ENCODE measurements at places on chromosomes 12 and 14.

GRCh38 chr12:107287436-107288413 lies 194.4 kb upstream of the CRY1 start:
- DNase-seq: no peak

- DNase-seq: no peak
These were observed 893.3 kb upstream of the MDGA2 start for GRCh38 chr14:48568688-48569087.

DNA sequence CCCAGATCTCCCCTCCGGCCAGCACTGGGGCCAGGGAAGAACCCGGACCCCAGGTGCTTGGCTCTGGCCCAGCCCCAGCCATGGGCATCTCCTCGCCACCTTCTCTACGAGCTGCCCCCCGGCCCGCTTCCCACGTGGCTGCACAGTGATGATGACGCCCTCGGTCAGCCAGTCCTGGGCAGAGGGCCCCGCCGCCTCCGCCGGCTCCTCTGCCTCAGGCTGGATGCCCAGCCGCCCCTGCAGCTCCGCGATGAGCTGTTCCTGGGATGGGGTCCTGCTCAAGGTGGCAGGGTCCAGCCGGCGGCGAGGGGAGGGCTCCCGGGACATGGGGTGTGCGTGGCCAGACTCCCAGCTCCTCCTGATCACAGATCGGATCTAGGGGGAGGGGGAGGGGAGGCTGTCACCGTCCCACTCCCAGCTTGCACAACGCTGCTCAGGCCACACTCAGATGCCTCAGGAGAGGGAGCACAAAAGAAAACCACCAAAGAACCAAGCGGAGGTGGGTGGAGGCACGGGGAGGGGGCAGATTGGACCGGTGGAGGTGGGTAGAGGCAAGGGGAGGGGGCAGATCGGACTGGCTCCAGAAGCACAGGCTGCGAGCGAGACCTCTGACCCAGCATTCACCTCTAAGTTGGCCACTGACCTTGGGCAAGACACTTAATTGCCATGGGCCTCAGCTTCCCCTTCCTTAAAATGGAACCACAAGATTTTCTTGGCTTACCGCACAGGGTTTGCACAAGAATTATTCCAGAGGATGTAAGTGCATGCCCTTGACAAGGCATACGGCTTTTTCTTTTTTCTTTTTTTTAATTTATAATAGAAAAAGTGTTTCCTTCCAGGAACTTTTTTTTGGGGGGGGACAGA lies 16.1 kb upstream of the RPLP0 start:
- no peak for DNase-seq

DNA sequence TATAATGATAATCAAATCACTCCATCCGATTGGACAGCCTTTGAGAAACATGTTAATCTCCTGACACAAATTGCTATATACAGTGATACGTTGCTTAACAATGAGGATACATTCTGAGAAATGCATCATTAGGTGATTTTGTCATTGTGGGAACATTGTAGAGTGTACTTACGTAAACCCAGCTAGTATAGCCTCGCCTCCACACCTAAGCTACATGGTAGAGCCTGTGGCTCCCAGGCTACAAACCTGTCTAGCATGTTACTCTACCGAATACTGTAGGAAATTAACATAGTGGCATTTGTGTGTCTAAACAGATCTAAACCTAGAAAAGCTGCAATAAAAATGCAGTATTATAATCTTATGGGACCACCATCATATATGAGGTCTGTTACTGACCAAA lies 128.6 kb upstream of the PWP1 start:
- DNase-seq: no peak

DNA sequence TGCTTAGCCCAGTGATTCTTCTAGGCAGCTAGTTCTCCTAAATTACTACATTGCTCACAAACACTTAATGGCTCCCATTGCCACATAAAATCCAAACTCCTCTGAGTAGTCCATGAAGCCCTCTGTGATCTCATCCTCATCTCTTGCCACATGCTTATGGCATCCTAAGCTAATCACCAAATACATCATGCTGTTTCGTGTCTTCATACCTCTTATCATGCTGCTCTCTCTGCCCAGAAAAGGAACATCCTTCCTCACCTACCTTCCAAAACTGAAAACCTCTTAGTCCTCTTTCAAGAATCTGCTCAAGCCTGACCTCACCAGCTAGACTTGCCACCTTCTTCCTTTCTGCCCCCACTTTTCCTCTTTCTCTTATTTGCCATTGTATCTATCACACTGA lies 108.5 kb downstream of the DUSP6 start:
- DNase-seq: no peak

- DNase-seq: no peak
These were observed 154.1 kb upstream of the GRIP1 start for GRCh38 chr12:66832997-66833396.

DNA sequence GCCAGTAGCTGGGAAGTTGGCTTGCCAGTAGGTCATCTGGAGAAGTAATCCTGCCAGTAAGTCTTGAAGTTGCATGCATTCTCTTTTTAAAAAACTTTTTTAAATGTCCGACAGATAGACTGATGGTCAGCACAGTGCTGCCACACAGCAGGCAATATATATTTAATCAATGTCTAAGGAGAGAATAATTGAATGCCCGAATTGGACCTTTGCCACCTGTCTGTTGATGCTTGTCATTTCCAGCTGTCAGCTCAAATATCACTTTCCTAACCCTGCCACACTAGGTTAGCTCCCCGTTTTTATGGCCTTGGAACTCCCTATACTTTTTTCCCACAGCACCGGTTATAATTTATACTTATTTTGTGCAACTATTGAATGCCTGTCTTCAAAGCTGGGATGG lies 2.1 kb upstream of the SLC15A4 start:
- DNase-seq: no peak

- DNase-seq: no peak
These were observed 3.6 kb downstream of the COQ6 start for GRCh38 chr14:73953731-73954130.

- DNase-seq: no peak
These were observed 965.5 kb downstream of the TMEM121 start for GRCh38 chr14:106491851-106492250.

GRCh38 chr14:30966415-30967363 lies 58.8 kb upstream of the AP4S1 start:
- no peak for DNase-seq

- DNase-seq: no peak
These were observed 365.7 kb downstream of the RPS29 start for GRCh38 chr14:49220492-49220891.

GRCh38 chr12:24760162-24760561 lies 188.7 kb downstream of the BCAT1 start:
- no peak for DNase-seq

All from anterior cingulate cortex (tissue), 58 donors.